ENCODE measurements at places on chromosomes 3 and 15.

DNA sequence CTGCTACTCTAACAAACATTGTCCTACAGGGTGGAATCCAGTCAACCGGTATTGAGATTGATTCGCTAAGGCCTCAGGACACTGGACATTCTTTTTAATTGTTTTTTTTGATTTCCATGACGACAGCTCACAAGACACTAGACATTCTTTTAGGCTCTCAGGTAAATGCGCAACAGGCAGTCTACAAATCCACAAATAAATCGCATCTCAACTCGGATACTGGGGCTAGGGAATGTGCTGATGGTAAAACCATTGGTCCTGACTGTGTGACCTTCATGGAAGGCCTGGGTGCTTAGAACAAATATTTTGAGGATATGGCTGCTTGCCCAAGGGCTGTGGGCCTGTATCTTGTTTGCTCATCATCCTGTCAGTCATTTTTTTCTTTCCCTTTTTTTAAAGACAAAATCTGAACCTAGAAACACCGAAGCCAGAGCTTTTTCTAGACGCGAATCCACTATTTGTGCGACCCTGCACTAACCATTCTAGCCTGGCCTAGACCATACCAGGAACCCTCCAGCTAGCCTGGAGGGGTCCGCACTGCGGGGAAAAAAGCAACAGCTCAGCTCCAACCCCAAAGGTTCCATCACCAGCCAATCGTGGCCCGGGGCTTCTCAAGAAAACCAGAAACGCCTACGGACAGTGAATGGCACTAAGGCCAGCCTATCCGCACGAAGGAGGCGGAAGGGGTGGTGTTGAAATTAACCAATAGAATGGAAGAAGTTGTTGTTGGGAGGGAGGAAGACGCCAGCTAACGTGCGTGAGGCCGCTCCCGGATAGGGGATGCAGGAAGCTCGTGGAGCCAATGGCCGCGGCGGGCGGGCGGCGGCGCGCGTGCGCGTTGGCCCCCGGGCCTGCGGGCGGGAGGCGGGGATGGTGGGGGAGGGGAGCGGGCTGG, 18.1 kb upstream of the CHD2 start:
- peak; percentile 99 for DNase-seq

DNA sequence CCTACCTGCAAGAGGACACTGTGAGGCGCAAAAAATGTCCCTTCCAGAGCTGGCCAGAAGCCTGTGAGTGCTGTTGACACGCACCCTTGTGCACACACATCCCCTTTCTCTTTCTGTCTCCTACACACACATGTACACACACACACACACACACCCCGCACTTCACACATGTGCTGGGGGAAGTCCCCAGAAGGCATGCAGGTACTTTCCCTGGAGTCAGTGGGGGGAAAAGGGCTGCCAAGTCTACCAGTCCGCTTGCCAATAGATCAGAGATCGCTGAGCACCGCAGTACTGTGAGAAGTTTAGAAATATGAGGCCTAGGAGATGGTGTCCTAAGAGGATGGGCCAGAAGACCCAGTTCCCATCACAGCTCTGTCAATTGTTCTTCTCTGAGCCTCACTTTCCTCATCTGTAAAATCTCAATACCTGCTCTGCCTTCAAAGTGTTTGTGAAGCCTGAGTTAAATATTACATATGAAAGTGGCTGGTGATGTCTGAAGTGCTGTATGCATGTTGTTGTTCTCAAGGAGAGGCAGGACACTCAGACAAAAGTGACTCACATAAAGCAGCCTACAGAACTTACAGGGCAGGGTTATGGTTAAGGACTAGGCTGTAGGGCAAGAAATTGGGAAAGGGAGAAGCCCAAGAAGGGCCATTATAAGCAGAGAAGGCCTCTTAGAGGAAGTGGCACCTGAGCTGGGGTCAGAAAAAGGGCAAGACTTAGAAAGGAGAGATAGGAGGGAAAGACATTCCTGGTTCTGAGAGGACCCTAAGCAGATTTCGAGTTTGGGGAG, 6.8 kb downstream of the IL17RE start:
- no peak for DNase-seq

DNA sequence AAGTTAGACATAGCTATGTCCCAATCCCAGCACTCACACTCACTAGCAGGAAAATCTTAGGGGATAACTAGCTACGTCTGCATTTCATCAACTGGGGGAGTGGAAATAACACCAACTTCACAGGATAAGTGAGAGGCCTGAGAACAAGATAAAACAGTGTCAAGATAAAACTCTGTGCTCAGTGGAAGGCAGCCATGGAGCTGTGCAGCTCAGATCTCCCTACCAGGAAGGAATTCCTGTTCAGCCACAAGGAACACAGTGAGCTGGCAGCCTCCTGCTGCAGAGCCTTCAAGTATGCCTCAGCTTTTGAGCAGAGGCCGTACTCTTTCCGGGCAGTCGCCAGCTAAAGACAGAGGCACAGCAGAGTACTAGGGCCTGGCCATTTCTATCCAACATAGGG, 115.8 kb upstream of the TOPAZ1 start:
- DNase-seq, result no peak

DNA sequence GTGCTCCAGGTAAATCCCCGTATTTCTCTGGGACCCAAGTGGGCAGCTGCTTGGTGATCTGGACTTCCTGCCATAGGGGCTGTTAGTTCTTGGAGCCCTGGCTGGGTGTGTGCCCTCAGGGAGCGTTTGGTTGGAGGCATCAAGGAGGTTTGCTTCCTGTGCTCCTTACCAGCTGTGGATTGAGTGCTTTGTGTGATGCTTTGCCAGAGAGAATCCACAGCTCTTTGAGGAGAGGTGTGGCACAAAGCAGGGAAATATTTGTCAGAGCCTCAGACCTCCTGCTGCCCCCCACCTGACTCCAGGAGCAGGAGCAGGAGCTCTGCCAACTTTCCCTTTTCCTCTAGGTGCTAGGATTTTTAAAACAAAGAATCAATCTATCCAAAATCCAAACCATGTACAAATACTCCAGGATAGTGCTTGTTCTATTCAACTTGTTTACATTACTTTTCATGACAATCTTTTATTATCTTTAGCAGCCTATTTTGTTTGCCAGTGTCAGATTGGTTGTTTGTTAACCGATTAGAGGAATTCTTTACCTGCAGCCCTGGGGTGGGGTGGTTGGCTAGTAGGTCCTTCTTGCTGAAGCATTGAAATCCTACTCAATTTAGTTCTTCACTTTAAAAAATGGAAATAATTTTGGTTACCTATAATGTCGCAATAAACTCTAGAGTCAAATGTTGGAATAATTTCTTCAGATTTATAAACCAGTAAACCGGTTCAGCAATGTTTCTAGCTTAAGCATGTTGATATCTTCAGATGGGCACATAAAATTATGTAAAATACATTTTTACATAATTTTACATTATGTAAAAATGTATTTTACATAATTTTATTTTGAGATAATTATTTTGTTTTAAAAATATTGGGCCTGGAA, 2.5 kb downstream of the CTDSPL start:
- DNase-seq, result no peak

- no peak for DNase-seq
Observed at GRCh38 chr3:30604558-30604957, 1.8 kb upstream of the TGFBR2 start.

- DNase-seq, result no peak
Observed at GRCh38 chr3:114627770-114628169, 333.9 kb downstream of the TIGIT start.

- DNase-seq, result no peak
Observed at GRCh38 chr3:132981719-132982118, 56.5 kb upstream of the TMEM108 start.

Measured in GM20000 (cell line).